Heart left ventricle (tissue), 16 donors: ENCODE measurements at places on chromosomes 2 and 18. TPM values are rescaled to one million over a fixed set of nuclear protein-coding genes. Genes with fewer than 3 reads are reported as not detected.

The PLA2R1 gene
- total RNA-seq, result 1.1 TPM

The DNAJC5G gene
- 0.36 TPM for total RNA-seq

The C2orf66 gene
- 0.16 TPM for total RNA-seq

The SULT1C4 gene
- total RNA-seq, result 3.9 TPM

The CAPN10 gene
- total RNA-seq, result 20.4 TPM

The SCN2A gene
- total RNA-seq, result 0.19 TPM

The GALNT3 gene
- 1.2 TPM for total RNA-seq

The SIX3 gene
- total RNA-seq, result not detected

The IMPA2 gene
- total RNA-seq, result 40.5 TPM

The LOXHD1 gene
- 0.71 TPM for total RNA-seq

The MAP2 gene
- total RNA-seq, result 13.4 TPM

The AMER3 gene
- total RNA-seq, result not detected

The ARHGAP15 gene
- total RNA-seq, result 4.1 TPM

The TXNDC2 gene
- not detected for total RNA-seq

The MAPK4 gene
- total RNA-seq, result 25.5 TPM

The STAM2 gene
- total RNA-seq, result 21.4 TPM
